Inflammatory macrophage (primary cell): ENCODE measurements at places on chromosomes 5 and 9.

DNA sequence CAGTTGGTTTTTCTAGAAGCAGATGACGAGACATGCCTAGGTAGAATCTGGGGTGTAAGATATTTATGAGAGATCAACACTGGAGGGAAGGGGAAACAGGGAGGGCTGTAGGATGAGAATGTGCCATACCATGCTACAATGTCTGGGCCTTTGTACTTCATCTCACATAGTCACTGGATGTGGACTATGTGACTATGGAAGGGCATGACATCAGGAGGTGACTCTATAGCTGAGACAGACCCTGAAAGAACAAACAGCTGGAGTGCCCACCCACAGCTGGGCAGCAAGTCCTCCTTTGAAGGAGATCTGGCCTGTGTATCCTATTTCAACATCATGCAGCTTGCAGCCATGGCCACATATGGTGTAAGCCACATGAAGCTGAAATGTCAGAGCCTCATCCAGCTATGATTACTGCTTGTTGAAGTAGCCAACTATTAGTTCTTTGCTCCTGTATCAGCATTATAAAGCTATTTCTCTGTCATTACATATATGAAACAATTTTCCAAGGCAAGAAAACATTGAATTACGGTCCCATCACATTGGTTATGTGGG, 46.2 kb upstream of the KIF2A start:
- DNase-seq, result peak; percentile 27

DNA sequence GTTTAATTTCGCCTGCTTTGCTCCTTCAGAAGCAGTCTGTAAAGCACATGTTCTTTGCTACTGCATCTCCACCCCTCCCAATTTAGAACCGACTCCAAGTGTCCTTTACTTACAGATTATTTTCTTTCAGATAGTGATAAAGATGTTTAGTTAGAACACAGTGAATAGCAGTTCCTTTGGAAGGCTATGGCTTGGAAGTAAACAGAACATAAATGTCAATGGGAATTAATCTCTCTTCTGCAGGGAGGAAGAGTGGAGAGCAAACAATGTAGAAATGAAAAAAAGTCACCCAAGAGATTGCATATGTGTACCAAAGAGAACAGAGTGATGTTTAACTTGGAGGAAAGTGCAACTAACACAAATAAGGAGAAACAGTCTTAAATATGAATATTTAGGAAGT, 4.2 kb upstream of the CARTPT start:
- DNase-seq, result no peak

DNA sequence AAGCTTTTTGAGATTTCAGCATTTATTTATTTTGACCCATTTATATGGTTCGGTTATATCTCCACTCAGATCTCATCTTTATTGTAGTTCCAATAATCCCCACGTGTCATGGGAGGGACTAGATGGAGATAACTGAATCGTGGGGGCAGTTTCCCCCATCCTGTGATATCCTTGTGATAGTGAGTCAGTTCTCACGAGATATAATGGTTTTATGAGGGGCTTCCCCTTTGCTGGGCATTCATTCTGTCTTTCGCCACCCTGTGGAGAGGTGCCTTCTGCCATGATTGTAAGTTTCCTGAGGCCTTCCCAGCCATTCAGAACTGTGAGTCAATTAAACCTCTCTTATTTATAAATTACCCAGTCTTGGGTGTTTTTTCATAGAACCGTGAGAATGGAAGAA, 96.5 kb upstream of the PCSK1 start:
- no peak for DNase-seq

GRCh38 chr9:135492886-135493669, 7.4 kb upstream of the MRPS2 start:
- DNase-seq, result no peak

GRCh38 chr9:129102791-129103594, 7.6 kb downstream of the CRAT start:
- DNase-seq, result peak; percentile 66

GRCh38 chr9:515665-516064, 301.0 kb downstream of the DOCK8 start:
- DNase-seq, result no peak

DNA sequence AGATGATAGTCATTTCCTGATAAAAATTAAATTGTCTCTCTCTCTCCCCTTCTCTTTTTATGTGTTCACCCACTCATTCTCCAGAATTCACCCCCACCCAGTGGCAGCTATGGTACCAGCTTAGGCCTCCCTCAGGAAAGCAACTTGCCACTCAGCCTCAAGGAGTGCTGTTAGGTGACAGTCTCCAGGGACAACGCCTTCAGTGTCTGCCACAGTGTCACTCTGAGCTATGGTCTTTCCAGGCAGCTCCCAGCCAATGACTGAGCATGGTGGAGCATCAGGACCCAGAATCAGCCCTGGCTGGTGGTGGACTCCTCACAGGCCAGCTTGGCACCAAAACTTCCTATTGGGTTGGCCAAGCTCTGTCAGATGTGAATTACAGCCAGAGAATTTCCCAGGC, 140.9 kb upstream of the PIK3R1 start:
- DNase-seq, result no peak

DNA sequence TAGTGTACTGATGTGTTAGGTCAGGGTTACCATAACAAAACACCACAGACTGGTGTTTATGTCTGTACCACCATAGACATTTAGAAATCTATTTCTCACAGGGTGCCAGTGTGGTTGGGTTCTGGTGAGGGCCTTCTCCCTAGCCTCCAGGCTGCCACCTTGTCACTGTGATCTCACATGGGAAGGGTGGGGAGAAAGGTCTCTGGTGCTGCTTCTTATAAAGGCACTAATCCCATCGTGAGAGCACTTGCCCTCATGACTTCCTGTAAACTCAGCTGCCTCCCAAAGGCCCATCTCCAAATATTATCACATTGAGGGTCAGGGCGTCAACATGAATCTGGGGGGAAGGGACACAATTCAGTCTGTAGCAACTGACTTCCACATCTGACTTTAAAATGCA, 49.8 kb downstream of the PIK3R1 start:
- no peak for DNase-seq

DNA sequence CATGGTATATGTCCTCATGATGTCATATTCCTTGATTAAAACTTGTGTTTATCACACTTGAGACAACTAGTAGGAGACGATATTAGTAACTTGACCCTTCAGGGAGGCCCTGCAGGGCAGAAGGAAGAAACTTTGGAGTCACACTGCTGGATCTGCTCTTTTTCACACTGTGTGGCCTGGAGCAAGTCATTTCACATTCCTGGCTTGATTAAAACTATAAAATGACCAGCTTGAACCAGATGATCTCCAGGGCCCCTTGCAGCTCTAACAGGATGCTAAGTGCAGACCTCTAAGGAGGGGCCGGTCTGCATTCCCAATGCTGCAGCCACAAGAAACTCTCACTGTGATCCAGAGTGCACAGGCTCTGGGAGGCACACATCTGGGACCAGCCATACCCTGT, 146.4 kb upstream of the ZNF366 start:
- DNase-seq, result no peak

GRCh38 chr9:18806232-18807080, 226.6 kb downstream of the SAXO1 start:
- DNase-seq, result no peak

DNA sequence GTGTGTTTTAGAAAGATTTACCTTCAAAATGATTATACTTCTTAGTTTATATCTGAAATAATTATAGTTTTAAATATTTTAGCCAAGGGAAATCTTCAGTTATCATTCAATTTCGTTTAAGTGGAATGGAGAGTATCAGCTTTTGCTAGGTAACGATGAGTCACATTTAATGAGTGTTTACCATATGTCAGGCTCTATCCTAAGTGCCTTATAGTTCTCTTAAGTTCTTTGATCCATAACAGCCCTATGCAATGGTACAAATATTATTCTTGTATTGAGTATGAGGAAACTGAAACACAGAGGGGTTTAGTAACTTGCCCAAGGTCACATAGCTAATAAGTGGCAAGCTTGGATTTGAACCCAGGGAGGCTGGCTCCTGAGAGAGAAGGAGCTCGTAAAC, 37.5 kb upstream of the SHB start:
- DNase-seq, result no peak

- peak; percentile 69 for DNase-seq
Observed at GRCh38 chr5:149466457-149466972, 84.7 kb downstream of the CSNK1A1 start.

DNA sequence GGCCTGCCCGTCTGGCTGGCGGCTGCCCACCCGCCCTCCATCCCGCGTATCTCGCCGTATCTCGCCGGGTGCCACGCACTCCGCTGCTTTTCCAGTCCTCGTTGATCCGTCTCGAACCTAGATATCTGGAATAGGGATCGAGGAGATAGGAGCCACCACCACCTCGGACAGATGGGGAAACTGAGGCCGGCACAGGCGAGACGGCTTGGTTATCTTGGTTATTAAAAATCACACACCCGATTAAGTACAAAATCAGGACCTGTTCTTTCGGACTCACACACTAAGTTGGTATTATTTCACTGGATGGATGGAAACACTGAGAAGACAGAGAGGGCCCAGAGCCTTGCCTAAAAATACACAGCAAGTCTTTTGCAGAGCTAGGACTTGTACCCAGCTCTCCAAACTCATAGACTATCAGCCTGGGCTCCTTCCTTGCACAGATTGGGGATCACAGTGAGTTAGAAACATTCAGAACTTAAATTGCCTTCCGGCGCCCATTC, 678 bp downstream of the SLC26A2 start:
- DNase-seq, result no peak

DNA sequence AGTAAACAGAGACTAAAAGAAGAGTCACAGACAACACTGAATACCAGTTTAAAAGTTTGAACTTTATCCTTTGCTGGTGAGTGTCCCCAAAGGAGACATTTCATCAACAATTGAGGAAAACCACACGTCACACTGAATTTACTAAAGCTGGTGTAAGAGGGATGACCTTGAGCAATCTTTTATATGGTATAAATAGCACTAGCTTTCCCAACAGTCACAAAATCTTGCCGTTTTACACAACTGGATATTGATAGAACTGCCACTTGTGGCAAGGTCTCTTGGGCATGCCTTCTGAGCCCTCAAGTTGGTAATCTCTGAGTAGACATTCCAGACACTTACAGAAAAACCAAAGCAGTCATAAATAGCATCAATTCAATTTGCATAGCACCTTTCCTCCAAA, 311.5 kb upstream of the TARS1 start:
- no peak for DNase-seq

DNA sequence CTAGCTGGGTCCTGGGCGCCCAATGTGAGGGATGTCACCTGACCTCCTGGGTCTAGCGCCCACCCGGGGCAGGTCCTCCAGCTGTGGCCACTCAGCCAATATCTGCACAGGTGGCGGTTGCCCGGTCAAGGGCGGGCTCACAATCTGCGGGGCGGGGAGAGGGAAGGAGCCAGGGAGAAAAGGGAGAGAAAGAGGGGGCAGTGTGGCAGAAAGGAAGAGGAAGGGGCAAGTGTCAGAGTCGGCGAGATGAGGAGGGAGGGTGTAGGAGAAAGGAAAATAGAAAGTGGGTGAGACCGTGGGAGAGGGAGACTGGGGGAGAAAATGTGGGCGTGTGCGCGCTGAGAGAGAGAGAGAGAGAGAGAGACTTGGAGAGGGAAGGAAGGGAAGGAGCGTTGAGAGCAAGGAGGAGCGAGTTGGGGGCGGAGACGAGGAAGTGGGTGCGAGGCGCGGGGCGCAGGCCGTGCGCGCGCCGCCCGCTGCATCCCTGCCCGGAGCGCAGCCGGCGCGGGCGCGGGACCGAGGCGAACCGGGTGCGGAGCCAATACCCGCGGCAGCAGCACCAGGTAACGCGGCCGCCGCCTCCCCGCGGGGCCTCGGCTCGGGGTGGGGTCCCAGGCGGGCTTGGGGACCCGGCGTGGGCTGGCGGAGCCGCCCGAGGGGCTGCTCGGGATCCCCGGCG, at the start of gene HRH2:
Gene HRH2 (plus strand): TSS at position 479 of the 679 bp plus-strand sequence. CDS start 25,163 bp downstream, outside the sequence.
- DNase-seq, result peak; percentile 66

DNA sequence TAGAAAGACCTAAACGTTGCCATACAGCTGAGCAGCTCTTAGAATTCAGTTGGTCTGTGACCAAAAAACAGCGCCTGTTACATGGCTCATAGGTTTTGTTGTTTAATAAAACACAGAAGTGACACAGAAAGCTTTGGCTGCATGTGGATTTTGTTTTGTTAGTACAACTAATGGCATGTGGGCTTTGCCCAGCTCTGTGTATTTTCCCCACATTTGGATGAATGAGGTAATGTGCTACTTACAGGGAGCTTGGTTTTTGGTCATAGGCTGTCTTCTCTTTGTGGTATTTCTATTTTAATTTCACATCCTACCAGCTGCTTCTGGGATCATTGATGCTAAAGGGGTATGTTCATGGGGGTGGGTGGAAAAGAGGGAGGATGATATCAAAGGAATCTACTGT, 37.0 kb upstream of the POU4F3 start:
- no peak for DNase-seq

- DNase-seq, result no peak
Observed at GRCh38 chr9:14752271-14752670, 29.7 kb upstream of the CER1 start.

DNA sequence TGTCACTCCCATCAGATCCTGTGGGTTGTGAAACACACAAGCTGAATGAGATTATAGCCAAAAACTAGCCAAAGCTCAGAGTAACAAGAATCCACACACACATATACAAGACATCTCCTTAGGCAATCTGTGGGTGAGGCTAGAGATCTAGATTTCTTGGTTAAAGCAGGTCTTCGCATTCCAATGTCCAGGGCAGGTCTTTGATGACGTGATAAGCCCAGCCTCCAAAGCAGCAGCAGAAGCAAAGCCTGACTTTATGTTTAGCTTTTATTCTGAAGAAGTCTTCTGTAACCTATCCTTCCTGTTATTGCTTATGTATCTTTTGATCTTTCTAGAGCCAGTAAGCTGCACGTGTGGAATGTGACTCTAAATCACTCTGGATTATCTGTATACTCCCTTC, 199.1 kb upstream of the SLC30A5 start:
- DNase-seq, result no peak

GRCh38 chr5:132293992-132294727, at the start of gene SLC22A4:
SLC22A4 (plus strand) TSS chr5:132294394; CDS start chr5:132294617, 223 bp downstream.
- DNase-seq, result peak; percentile 92

- DNase-seq, result no peak
Observed at GRCh38 chr5:14416621-14417275, 164.8 kb upstream of the OTULINL start.

DNA sequence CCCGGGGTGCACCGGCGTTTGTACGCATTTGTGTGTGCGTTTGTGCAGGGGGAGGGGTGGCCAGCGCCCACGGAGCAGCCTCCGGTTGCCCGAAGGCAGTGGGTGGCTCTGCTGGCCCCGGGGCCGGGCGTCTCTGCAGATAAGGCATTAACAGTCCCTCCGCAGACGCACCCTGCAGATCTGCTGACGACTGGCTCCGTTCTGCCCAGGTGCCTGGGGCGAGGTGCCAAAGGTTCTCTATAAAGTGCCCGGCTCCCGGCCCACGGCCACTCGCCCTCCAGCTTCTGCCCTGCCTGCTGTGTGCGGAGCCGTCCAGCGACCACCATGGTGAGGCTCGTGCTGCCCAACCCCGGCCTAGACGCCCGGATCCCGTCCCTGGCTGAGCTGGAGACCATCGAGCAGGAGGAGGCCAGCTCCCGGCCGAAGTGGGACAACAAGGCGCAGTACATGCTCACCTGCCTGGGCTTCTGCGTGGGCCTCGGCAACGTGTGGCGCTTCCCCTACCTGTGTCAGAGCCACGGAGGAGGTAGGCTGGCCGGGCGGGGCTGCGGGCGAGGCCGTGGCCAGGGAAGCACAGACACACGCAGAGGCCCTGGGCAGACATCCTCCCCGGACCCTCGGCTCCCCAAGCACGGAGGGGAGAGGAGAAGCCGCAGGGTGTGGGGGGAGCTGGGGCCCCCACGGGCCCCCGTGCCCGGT, at the start of gene SLC6A19:
Gene SLC6A19 (plus strand): TSS at position 269 of the 699 bp plus-strand sequence. CDS start 56 bp downstream, at position 325.
- no peak for DNase-seq
